Small intestine (tissue), 16 donors: ENCODE measurements at places on chromosomes 2 and 18. TPM values are rescaled to one million over a fixed set of nuclear protein-coding genes. Genes with fewer than 3 reads are reported as not detected.
A peak's percentile ranks its signal among the peaks of the same experiment; 100 is the strongest.

DNA sequence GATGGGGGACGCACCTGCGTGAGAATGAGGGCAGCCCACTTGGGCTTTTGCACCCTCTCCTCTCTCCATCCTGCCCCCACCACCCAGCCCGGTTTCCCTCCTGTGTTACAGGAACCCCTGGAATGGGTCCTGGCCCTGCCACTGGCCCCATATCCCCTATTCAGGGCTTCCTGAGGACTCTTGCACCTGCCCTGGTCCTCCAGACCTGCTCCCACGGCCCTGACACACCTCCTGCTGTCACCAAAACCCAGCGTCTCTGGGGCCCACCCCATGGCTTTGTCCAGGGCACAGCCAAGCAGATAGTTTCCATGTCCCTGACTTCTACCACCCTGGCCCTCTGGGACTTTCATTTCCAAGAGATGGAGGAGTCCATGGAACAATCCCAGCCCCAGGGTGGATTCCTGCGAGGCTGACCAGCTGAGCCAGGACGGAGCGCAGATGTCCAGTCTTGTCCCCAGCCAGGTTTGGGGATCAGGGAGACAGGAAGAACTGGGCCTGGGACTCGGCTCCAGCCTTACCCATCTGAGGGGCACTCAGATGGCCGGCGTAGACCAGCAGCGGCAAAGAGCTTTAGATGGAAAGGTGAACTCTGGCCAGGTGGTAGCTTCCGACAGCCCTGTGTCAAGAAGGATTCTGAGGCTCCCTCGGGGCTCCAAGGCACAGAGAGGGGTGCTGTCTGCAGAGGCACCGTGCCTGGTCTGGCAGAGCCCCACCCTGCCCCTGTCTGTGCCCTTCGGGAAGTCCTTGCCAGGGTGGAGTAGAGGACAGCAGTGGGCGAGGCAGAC, 12.0 kb downstream of the GPR35 start:
- no peak for DNase-seq

DNA sequence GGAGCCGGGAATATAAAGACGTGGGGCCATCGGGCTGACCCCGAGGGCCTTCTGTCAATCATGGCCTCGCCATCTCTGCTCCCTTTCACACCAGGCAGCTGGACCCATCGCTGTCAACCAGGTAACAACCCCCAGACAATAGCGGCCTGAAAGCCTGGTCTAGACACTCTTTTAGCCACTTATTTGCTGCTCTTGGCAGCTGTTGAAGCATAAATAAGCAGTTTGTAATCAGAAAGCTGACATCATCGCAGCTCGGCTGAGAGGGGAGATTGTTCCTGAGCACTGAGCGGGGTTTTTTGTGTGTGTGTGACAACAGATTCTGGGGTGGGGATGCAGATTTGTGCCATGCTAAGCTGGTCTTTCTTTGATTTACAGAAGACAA, 423.6 kb upstream of the POU3F3 start:
- no peak for DNase-seq

DNA sequence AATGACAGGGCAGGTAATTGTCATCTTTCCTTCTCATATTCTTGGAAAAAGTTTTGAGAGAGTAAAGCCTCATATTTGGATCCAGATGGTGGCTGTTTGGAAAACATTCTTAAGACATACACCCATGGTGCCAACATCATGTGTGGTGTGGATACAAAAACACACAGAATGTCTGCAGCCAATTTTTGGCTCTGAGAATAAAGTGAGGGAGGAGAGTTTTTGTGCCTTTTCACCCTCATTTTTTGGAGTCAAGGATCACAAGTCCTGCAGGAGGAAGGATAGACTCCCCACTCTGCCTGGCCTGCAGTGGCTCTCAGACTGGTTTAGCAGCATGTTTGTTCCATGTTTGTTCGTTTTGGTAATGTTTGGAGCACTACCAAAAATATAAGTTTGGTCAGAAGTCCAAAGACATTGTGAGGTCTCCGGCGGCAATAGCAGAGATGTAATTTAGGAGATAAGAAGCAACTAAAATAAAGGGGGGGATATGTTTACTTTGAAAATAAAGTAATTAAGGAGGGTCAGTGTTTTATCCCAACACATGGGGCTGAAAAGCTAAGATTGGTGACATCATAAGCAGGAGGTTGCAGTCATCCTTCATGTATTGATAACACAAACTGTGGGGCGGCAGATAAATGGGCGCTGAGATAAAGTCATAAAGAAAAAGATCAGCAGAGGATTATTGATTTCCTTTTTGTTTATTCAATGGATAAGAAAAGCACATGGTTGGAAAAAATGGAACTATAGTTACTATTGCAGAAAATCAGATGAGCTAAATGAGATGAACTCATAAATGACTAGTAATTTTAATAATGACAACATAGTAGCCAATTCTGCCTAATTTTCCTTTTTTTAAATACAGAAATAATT, 655 bp downstream of the NOSTRIN start:
- DNase-seq: peak; percentile 76

DNA sequence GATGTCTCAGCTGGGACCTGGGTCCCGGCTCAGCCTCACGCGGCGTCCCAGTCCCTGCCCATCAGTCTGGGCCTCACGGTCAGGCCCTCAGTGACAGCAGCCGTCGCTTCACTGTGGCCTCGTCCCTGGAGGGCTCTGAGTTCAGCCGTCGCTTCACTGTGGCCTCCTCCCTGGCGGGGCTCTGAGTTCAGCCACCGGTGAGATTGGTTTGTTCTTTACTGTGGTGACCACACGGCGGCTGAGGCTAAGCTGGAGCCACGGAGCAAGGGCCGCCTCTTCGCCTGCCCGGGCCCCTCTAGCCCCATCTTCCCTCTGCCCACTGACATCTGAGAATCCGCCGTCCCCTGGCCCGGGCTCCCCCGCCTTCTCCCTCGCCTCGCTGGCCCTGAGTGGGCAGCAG, 51.2 kb downstream of the NFATC1 start:
- no peak for DNase-seq

DNA sequence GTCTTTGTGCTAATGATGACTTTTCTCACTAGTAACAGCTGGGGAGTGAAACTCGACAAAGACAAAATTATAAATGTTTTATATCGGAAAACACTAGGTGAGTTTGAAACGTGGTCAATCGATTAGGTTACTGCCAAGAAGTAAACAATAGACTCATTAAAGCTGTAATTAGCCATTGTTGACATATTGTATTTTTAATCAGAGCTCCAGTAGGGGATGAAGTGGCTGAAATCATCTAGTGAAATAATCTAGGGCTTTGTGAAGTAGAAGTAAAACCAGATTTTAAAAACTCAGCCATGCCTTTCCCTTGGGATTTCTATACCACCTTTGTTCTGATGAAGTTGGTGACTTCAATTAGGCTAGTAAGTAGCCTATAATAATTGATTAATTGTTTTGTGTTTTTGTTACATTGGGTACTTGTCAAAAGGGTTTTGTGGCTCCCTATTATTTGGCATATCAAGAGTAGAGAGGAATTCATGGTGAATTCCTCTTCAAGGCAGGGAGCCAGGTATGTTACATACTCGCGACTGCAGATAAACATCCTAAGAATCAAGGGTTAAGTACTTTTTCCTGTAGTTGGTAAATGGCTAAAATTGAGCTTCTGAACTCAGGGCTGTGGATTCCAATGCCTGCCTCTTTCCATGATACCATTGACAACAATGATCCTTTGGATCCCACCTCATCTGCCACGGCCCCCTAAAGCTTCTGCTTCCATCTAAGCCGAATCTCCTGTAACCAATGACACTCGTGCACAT, 31.6 kb downstream of the RAB27B start:
- peak; percentile 9 for DNase-seq

DNA sequence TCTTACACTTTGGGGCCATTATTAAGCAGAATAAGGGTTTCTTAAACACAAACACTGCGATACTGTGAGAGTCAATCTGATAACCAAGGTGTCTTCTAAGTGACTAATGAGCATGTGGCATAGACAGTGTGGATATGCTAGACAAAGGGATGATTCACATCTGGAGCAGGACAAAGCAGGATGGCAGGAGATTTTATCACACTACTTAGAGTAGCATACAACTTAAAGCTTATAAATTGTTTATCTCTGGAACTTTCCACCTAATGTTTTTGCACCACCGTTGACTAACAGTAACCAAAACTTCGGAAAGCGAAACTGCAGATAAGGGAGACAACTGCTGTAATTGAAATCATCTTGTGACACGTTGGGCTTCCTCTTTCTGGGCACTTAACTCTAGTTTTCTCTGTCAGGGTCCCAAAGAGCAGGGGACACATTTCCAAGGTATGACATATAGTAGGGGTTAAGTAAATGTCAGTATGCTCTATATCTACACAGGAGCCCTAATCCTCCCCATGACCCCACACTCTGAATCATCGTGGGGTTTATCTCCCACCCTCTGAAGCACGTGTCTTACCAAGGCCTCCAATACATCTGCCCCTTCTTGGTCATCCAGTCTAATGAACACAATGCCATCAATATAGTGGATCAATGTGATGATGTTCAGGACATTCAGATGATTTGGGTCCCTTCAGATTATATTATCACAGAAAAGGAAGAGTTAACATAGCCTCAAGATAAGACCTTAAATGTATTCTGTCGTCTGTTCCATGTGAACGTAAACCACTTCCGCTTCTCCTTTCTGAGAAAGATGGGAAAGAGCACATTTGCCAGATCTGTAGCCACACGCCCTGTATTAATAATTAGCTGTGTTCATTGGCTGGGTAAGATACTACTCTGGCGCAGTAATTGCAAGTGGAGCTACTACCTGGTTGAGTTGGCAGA, 78.7 kb downstream of the FTCDNL1 start:
- no peak for DNase-seq

GRCh38 chr2:60335533-60336237, 217.8 kb downstream of the BCL11A start:
- no peak for DNase-seq

DNA sequence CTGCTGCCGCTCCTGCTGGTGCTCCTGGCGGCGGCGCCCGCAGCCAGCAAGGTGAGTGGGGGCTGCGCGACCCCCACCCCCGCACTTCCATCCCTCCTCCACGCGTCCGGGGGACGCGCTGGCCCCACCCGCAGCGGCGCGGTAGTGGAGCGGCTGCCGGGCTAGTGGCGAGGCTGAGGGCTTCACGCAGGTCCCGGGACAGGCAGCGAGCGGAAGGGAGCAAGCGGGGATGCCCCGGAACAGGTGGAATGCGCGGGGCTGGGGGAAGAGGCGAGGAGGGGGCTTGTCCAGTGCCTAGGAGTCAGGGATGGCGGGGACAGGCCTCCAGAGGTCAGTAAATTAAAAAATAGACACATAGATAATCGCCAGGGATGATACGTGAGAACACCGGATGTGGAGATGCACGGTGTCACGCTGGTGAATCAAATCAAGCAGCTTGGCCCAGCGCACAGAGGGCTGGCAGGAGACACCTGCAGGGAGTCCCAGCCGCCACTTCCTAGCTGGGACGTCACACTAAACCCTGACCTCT, 403 bp downstream of the COL4A3 start:
- DNase-seq: no peak

DNA sequence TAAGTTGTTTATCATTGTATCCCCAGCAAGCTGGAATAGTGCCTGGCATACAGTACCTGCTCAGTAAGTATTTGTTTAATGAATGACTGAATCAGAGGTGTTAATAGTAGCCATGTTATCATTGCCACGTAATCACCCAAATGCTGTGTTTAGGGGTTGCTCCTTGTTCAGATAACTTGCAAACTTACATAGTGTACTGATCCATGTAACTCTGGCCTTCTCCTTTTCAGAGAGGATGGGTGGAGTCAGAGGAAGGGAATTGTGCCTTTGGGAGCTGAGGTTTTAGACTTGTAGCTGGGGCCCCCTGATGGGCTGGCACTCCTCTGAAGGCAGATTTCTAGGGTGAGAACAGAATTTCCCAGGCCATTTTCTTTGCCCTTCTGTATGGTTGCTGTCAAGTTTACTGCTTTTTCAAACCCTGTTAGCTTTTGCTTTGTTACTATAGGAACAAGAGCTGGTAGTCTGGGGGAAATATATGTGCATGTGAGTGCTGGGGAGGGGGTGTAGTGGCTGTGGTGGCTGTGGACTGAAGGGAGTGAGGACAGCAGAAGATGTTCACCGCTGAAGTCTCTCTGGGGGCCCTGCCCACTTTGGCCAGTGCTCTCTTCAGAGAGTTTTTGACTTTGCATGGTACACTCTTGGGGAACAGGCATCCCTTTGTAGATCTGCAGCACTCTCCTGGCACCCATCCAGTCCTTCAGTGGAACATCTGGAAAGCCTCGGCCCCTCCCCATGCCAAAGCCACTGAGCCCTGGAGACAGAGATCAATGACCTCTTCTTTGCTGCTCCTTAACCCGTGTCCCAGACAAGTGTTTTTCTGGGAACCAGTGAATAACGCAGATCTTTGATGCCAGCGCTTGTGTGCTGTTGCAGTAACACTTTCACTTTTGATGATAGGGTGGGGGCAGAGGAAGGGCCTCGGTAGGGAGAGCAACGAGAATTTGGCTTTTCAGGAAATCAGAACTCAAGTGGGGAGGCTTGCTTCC, 209.0 kb downstream of the PRKCE start:
- DNase-seq: peak; percentile 37

GRCh38 chr18:60671021-60671420, 298.4 kb upstream of the MC4R start:
- no peak for DNase-seq

- no peak for DNase-seq
Measured at GRCh38 chr2:5749347-5749746, 57.2 kb downstream of the SOX11 start.

GRCh38 chr2:128320192-128320905, 1.7 kb upstream of the HS6ST1 start:
- DNase-seq: no peak

- DNase-seq: no peak
Measured at GRCh38 chr2:68835621-68836020, 35.6 kb downstream of the BMP10 start.

DNA sequence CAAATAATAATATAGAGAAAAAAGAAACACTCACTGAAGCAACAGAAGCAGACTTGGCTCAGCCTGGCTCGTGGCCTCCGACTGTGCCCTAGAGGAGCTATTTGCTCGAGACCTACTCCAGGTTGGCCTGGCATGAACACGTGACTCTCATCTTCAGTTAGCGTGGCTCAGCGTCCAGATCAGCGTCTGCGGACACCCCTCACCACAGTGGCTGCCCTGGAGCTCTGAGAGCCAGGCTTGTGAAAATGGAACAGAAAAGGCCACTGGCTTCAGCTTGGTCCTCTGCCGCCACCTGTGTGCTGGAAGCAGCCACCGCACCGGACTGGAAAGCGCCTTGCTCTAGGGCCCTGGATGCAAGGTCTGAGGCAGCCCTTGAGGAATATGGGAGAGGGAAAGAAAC, 1184.0 kb upstream of the GYPC start:
- DNase-seq: no peak

GRCh38 chr2:24984912-24985311, 13.2 kb upstream of the DNAJC27 start:
- no peak for DNase-seq

DNA sequence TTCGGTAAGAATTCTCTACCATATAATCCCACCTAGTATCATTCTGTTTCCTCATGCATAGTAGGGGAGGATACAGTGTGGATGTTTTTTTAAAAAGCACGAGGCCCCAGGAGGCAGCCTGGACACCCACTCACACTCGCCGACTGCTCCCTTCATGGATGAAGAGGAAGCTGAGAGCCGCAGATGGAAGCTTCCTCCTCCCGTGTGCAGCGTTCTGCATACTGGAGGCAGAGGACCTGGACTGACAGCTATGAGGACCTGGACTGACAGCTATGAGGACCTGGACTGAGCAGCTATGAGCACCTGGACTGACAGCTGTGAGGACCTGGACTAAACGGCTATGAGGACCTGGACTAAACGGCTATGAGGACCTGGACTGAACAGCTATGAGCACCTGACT, 234.4 kb downstream of the NDUFA10 start:
- DNase-seq: no peak

The LCT gene
- 332 TPM for polyA plus RNA-seq

The SIX2 gene
- not detected for polyA plus RNA-seq

The OR6B2 gene
- polyA plus RNA-seq: not detected

The MAPK4 gene
- 0.92 TPM for polyA plus RNA-seq

The CDH7 gene
- not detected for polyA plus RNA-seq

The AQP12A gene
- polyA plus RNA-seq: 3.4 TPM

The CRYGD gene
- not detected for polyA plus RNA-seq
